ENCODE measurements at places on chromosomes 4 and X. TPM values are rescaled to one million over a fixed set of nuclear protein-coding genes. Genes with fewer than 3 reads are reported as not detected.

DNA sequence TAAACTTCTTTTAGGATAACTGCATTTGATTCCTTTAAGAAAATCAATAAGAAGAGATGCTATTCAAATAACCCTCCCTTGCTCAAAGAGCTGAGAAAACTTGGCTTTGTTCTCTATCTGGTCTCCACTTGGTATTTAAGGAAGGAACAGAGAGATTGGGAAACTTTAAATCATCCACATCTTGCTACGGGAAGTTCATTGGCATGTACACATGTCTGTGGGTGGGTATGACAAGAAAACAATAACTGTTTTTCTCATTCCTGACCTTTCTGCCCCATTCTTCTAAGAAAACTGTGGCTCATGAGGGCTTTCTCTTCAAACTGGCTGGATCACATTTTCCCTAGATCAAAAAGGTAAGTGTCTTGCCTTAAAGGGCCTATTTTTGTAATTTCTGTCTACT, 6.0 kb downstream of the SEL1L3 start:
- H3K27me3 ChIP-seq: no peaks in the 10 kb centered on the region
- H3K27ac ChIP-seq: no peak overlapping the region
- H3K4me1 ChIP-seq: peaks cover 5% of the 10 kb centered on the region
- DNase-seq: no peak
- H3K4me3 ChIP-seq: no peak overlapping the region
- H3K36me3 ChIP-seq: no peaks in the 10 kb centered on the region

- no peak for DNase-seq
- H3K27me3 ChIP-seq: no peaks in the 10 kb centered on the region
- H3K4me1 ChIP-seq: no peaks in the 10 kb centered on the region
- no peak overlapping the region for H3K27ac ChIP-seq
- H3K36me3 ChIP-seq: peaks cover 2% of the 10 kb centered on the region
- H3K4me3 ChIP-seq: no peak overlapping the region
These were observed 54.4 kb downstream of the TAPT1 start for GRCh38 chr4:16171831-16172230.

DNA sequence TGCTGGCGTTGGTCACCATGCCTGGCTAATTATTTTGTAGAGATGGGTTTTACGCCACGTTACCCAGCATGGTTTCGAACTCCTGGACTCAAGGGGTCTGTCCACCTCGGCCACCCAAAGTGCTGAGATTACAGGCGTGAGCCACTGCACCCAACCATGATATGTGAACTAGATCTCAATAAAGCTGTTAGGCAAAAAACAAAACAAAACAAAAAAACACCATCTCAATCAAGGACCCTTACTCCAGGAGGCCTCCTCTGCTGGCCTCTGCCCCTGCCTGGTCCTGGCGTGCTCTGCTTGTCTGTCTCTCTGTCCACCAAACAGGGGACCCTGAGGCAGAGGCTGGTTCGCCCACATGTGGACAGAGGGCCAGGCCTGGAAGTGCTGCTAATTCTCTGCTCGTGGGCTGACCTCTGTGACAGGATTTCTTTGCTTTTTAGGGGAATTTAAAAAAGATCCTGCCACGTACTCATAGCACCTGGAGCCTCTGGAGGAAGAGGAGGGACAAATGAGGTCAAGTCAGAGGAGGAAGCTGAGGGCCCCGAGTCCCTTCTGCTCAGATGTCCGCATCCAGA, 32.7 kb upstream of the WFS1 start:
- no peaks in the 10 kb centered on the region for H3K36me3 ChIP-seq
- H3K4me1 ChIP-seq: no peaks in the 10 kb centered on the region
- H3K27me3 ChIP-seq: no peaks in the 10 kb centered on the region
- H3K27ac ChIP-seq: no peak overlapping the region
- DNase-seq: no peak
- no peak overlapping the region for H3K4me3 ChIP-seq

GRCh38 chr4:89619206-89619962, 217.6 kb downstream of the SNCA start:
- no peak for DNase-seq
- H3K4me1 ChIP-seq: no peaks in the 10 kb centered on the region
- H3K36me3 ChIP-seq: no peaks in the 10 kb centered on the region
- no peak overlapping the region for H3K27ac ChIP-seq
- no peaks in the 10 kb centered on the region for H3K27me3 ChIP-seq

The ASB9 gene
- 0.78 TPM for total RNA-seq

- no peaks in the 10 kb centered on the region for H3K4me1 ChIP-seq
- H3K27ac ChIP-seq: no peak overlapping the region
- no peaks in the 10 kb centered on the region for H3K27me3 ChIP-seq
- DNase-seq: no peak
- no peak overlapping the region for H3K4me3 ChIP-seq
These were observed 5.1 kb downstream of the IL3RA start for GRCh38 chrX:1341545-1342184.

DNA sequence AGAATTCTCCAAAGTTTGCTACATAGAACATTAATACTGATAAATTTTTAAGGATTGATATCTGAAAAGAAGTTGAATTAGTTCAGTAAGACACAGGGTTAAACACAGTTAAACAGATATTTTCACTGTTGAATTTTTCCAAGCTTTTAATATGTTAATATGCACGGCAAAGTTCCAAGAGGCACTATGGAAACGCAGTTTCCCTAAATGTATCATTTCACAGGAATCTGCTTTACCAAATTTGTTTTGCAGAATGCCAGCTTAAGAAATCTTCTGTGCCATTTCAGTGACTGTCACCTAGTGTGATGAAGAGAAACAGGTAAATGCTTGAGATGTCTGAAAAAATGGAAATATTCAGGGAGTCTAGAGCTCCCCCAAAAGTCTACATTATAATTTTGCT, 395.9 kb upstream of the GRIA3 start:
- H3K36me3 ChIP-seq: no peaks in the 10 kb centered on the region
- H3K4me3 ChIP-seq: no peak overlapping the region
- DNase-seq: no peak
- no peaks in the 10 kb centered on the region for H3K4me1 ChIP-seq
- H3K27ac ChIP-seq: no peak overlapping the region

DNA sequence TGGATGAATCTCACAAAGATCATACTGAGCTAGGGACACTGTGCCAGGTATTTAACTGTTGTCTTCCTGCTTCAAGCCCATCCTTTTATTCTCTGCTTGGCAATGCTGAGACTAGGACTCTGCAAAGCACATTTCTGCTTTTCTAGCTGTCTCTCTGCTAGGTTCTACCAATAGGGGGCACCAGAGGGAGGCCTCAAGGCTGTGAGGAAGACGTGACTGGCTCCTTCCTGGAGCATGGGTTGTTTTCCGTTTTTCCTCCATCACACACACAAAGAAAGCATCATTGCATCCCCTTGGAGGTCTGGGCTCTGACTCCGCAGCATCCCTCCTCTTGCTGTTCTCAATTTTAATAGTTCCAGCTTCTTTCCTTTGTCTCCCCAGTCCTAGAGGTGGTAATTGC, 10.9 kb upstream of the DCTD start:
- no peak overlapping the region for H3K4me3 ChIP-seq
- no peaks in the 10 kb centered on the region for H3K4me1 ChIP-seq
- H3K36me3 ChIP-seq: no peaks in the 10 kb centered on the region
- DNase-seq: no peak
- no peak overlapping the region for H3K27ac ChIP-seq

DNA sequence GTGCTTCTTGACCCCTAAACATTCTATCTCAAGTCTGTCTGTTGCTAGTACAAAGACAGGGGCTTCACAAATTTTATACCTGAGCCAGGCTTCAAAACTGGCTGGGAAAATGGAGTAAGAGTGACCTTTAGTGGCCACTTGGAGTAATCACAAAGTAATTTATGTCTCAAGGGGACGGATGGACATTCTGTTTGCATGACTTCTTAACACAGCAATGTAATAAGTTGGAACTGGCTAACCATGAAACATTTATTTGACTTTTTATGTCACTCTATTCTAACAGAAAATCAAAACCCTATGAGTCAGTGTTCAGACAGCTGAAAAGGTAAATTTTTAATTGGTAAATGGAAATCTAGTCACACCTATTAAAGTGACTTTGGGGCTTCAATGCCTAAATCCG, 600.6 kb downstream of the ANKRD50 start:
- H3K4me3 ChIP-seq: no peak overlapping the region
- no peak overlapping the region for H3K27ac ChIP-seq
- no peaks in the 10 kb centered on the region for H3K36me3 ChIP-seq
- no peak for DNase-seq

- DNase-seq: no peak
- H3K27me3 ChIP-seq: no peaks in the 10 kb centered on the region
- no peak overlapping the region for H3K27ac ChIP-seq
- no peaks in the 10 kb centered on the region for H3K4me1 ChIP-seq
These were observed 2057.9 kb downstream of the PCDH7 start for GRCh38 chr4:32778025-32778424.

The KLB gene
- total RNA-seq: not detected

The ALG13 gene
- 16.9 TPM for total RNA-seq

GRCh38 chr4:148006001-148006400, 274.1 kb downstream of the ARHGAP10 start:
- peaks cover 39% of the 10 kb centered on the region for H3K4me1 ChIP-seq
- no peak overlapping the region for H3K4me3 ChIP-seq
- peak overlapping the region; percentile 74 for H3K27ac ChIP-seq
- no peak for DNase-seq

GRCh38 chrX:12951595-12951975, 23.3 kb upstream of the TMSB4X start:
- no peak overlapping the region for H3K27ac ChIP-seq
- H3K4me1 ChIP-seq: no peaks in the 10 kb centered on the region
- no peak overlapping the region for H3K4me3 ChIP-seq

The COL4A6 gene
- 0.53 TPM for total RNA-seq

The BMX gene
- total RNA-seq: 0.40 TPM

- H3K4me3 ChIP-seq: peak overlapping the region; percentile 49
- H3K27ac ChIP-seq: peak overlapping the region; percentile 46
- DNase-seq: no peak
These were observed 746 bp downstream of the EDNRA start for GRCh38 chr4:147481577-147482109.

DNA sequence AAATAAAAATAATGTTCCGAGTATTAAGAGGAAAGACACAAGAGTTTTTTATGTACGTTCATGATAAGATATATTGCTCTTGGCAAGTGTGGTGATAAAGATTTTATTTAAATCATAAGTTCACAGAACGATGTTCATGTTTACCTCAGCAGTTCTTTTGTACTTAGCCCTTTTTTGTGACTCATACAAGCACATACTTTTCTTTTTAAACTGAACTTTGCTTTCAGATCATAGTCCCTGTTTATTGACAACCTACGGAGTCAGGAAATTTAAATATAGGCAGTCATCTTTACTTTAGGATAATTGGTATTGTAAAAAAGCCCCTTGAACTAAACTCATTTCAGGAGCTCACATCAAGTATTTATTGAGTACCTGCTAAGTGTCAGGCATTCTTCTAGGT, 1.3 kb upstream of the CTSO start:
- H3K4me3 ChIP-seq: no peak overlapping the region
- no peaks in the 10 kb centered on the region for H3K36me3 ChIP-seq
- DNase-seq: no peak
- no peaks in the 10 kb centered on the region for H3K4me1 ChIP-seq

- no peaks in the 10 kb centered on the region for H3K4me1 ChIP-seq
- H3K27me3 ChIP-seq: no peaks in the 10 kb centered on the region
- H3K4me3 ChIP-seq: no peak overlapping the region
- no peaks in the 10 kb centered on the region for H3K36me3 ChIP-seq
These were observed 56.7 kb downstream of the ADGRG2 start for GRCh38 chrX:19065535-19065934.

DNA sequence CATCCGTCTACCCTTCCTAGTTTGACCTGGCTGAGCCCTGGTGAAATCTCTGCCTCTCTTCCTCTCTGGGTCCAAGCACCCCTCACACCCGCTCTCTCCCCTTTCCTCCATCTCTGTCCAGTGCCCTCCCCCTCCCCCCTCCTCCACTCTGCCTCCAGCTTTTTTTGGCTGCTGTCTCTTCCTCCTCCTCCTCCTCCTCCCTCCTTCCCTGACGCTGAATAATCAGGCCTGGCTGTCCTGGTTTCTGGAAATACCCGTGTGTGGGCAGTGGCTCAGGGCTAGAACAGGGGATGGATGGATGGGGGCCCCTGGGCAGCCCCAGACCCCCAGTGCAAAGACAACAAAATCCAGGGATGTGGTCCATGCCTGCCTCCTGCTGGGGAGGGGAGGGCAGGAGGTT, 4.7 kb upstream of the SYP start:
- H3K36me3 ChIP-seq: no peaks in the 10 kb centered on the region
- no peaks in the 10 kb centered on the region for H3K27me3 ChIP-seq
- no peak overlapping the region for H3K27ac ChIP-seq
- no peak overlapping the region for H3K4me3 ChIP-seq
- peaks cover 2% of the 10 kb centered on the region for H3K4me1 ChIP-seq

DNA sequence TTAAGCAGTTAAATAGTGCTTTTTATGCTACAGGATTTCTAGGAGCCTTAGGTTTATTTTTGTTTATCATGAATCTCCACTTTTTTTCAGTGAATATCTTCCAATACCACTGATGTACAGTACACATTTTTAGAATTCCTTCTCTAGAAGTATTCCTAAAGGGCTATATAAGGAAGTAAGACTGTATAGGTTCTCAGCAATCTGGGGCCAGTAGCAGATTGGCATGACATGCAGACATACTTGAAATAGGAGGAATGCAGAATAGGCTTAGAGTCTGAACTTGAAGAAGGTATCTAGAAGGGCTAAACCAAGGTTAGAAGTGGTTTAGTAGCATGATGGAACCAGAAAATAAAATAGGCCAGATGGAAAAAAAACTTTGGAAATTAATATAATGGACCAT, 29.8 kb downstream of the HEPH start:
- no peaks in the 10 kb centered on the region for H3K4me1 ChIP-seq
- no peaks in the 10 kb centered on the region for H3K36me3 ChIP-seq
- H3K27me3 ChIP-seq: no peaks in the 10 kb centered on the region
- no peak for DNase-seq
- no peak overlapping the region for H3K27ac ChIP-seq

- peaks cover 58% of the 10 kb centered on the region for H3K4me1 ChIP-seq
- H3K27ac ChIP-seq: peak overlapping the region; percentile 55
- DNase-seq: peak; percentile 63
- H3K36me3 ChIP-seq: no peaks in the 10 kb centered on the region
These were observed 13.8 kb downstream of the SH3BP2 start for GRCh38 chr4:2806390-2807355.

Measured in gastrocnemius medialis (tissue), 4 donors.